Hematopoietic multipotent progenitor cell treated with erythropoietin and hydrocortisone succinate and interleukin-3 and kit ligand, for 15 days (in vitro differentiated cells): ENCODE measurements at places on chromosomes 5 and 9.

DNA sequence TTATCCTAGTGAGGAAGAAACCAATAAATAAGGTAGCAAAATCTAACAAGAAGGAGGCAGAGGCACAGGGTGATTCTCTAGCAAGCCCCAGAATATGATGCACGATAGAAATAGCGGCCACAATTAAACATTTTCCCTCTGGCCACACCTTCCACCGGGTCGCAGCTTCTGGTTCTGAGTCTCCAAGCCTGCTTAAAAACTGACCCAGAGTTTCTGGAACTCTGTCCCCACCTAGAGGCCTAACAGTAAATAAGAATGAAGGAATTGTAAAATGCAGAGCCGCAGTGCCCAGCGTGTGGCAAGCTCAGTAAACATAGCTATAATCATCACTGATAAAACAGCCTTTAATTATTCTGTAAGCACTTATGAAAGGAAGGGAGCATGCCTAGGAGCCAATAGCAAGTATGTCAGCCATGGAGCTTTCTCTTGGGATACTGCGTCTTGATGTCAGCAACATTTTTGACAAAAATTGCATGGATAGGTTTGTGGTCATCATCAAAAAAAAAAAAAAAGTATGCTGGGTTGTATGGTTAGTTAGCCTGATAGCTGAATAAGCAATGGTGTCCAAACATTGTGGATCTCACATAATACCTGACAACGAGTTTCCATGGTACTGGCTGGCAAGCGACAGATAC is 465.5 kb downstream of the DNAH5 start:
- no peak for DNase-seq

DNA sequence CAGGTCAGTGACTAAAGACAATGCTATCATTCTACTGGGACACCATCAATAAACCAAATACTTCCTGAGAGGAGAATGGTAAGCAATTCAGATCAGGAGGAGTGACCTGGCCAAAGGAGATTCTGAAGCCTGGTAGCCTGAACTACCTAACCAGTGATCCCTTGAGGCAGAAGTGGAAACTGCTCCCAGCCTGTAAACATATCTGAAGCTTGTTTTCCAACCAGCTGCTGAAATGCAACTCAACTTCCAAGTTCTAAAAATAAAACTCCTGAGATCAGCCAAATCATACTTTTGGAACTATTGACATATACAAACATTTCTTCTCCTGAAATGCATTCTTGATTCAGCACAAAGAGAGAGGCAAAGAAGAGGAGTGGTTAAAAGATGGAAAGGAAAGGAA is 204.1 kb downstream of the EBF1 start:
- no peak for DNase-seq

DNA sequence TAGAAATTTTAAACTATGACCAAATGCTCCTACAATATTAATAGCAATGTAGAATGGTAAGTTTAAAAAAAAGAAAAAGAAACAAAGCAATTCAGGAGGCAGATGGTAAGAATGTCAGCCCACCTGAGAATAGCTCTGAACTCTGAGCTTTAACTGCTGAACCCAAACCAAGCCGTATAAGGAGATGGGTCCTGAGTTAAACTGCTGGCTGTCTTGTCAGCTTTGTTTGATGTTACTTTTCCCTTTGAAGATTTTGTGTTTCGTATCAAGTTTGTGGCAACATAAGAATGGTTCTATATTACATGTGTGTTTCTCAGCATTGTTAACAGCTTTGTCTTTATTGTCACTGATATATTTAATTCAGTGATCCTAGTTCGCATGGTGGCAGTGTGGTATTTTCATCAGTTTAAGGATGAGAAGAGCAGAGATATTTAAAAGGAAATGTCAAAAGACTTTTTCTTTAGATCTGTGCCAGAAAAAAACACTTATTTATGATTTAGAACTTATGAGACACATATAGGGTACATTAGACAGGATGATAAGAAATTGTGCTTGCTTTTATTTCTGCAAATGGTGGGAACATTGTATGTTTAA is 390.1 kb downstream of the CCDC171 start:
- DNase-seq: no peak

DNA sequence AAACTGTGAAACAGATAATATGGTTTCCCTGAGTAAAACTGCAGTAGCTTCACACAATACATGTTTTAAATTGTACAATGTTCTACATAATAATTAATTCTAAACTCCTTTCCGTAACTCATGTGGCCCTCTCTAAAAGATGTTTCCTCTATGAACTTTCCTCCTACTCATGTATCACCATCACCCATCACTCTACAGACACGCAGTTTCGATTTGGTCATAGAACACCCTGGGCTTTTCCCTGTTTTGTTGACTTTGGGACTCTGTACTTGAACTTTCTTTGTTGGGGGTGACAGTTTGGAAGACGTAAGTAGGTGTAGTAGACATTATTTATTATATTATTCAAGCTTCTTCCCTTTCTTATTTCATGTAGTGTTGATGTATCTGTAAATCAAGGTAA is 44.1 kb upstream of the GABRA6 start:
- no peak for DNase-seq

DNA sequence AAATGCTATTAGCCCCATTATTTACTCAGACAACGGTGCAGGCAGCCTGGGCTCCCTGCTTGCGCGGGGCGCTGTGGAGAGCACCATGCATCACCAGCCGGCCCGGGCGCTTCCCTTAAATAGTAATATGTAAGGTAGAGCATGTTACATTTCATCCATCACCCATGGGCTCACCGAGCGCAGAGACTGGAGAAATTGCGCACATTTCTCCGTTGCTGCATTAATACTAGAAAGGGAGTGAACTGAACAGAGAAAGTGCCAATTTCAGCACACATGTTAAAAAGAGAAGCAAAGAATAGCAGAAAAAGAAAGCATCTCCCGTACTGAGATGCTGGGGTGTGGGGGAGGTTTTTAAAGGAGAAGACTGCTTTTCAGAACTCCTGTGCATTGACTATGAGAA is 400.3 kb downstream of the ZSWIM6 start:
- no peak for DNase-seq

DNA sequence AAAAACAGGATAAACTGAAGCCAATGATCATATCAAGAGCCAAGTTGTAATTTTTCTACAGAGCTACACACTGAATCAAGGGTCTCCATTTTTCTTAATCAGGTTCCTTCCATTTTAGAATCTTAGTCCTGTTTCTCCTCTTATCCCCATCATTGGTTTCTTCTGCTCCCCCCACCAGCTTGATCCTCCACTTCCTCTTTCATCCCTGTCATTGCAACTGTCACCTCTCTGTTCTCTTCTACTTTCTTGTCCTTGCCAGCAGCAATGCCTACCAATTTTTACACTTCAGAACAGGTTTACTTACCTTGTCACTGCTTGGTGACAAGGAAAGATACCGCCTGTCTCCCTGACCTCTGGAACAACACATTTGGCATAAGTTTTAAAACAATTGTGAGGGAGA is 97.3 kb downstream of the CFAP90 start:
- no peak for DNase-seq

DNA sequence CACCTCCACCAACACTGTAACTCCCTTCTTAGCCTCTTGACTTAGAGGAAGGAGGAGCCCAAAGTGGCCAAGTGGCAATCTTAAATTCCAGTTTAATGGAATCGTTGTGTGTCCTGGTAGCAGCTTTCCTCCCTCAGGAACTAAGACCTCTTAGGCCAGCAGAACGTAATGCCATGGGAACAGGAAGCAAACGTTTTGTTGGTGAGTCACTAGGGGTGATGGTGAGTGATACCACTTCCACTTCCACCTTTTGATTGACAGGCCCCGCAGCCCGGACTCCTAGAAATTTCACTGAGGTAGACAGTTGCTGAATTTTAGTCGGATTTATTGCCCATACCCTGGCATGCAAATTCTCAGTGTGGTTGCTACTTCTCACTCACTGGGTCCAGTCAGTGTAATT is 94.2 kb upstream of the FBN2 start:
- DNase-seq: no peak

DNA sequence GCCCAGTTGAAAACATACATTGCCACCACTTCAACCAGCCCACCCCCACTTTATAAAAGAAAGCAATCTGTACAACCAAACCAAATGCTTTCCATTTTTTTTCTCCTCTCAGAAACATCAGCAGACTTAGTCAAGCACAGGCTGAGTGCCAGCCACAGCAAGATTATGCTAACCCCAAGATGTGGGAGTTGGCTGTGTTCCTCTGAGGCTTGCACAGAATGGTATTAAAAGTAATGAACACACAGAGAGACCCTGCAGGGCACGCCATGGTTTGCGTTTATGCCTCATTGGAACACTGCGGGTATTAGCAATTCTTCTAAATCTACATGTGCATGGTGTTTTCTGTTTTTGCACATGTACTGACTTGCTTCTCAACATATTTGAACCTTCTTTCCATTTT is 419.9 kb upstream of the GRAMD2B start:
- DNase-seq: no peak

- no peak for DNase-seq
Observed at GRCh38 chr5:94901191-94901979, 282.9 kb downstream of the SLF1 start.

DNA sequence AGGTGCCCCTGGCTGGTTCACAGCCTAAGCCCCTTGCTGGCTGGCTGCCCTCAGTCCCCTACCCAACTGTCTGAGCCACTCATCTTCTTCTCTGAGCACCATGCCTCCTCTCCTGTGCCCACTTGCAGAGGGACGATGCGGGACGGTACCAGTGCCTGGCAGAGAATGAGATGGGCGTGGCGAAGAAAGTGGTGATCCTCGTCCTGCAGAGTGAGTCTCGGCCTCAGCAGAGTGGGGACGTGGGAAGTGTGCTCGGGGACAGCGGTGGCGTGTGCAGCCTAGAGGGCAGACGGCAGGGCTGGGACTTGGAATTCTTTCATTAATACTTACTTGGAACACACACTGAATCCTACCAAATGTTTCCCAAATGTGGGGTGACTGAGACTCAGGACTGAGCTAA is 34.3 kb upstream of the ASS1 start:
- no peak for DNase-seq

- peak; percentile 89 for DNase-seq
Observed at GRCh38 chr5:172147857-172148256, 40.2 kb downstream of the STK10 start.

- no peak for DNase-seq
Observed at GRCh38 chr5:82403026-82403425, 124.9 kb upstream of the RPS23 start.

GRCh38 chr5:109078448-109078847 is 330.8 kb downstream of the FER start:
- DNase-seq: no peak

- DNase-seq: no peak
Observed at GRCh38 chr9:76932757-76933156, 26.8 kb upstream of the PRUNE2 start.

DNA sequence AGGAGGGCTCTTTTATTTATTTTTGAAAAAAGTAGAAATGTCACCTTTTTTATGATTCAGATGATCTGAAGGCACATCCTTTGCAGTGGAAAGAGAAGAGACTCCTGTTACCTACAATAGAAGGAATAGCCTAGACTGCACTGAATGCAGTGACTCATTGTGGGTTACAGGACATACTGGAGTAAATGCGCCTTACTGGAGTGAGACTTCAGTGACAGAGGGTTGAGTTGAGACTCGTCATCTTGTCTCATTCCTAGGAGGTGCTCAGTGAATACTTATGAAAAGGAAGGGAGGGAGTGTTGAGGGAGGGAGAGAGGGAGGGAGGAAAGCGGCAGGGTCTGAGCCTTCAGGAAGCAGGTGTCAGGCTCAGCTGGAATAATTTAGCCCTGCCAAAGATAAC is 25.2 kb downstream of the ANKRA2 start:
- DNase-seq: no peak

DNA sequence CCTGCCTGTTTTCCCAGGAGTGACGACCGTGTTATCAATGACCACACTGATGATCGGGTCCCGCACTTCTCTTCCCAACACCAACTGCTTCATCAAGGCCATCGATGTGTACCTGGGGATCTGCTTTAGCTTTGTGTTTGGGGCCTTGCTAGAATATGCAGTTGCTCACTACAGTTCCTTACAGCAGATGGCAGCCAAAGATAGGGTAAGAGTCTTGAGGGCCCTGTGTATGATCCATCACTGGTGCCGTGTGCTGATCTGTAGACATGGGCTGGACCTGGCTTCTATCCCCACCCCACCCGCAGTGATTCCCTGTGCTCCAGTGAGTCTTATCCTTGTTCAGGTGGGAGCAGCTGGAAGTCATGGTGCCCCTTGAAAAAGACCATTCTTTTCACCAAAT is 26.0 kb downstream of the GABRP start:
- DNase-seq: no peak

DNA sequence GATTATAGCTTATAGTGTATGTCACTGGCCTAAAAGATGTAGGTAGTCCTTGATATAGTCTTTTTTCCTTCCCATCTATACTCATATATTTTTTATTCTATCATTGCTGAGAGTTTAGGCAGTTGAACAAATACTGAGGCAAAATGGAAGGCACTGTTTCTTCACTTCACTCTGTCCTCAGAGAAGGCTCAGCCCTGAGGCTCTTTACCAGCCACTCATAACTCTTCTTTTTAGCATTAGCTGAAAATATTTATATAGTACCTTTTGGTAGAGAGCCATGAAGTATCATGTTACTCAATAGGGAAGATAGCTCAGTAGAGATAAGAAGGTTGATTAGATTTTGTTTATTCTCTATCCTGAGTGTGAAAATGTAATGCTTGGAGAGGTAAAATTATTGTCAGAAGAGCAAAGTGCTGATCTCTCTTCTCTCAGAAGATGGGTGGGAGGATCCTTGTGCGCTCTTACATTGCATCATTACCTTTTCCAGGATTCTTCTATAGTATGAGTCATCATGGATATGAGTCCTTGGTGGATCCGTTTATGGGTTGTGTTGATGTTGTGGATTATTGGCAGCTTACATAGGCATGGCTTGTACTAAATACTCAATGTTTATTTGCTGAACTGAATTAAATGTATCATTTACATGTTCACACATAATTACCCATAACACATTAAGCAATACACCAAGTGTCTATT is 88.1 kb downstream of the ANXA1 start:
- no peak for DNase-seq

DNA sequence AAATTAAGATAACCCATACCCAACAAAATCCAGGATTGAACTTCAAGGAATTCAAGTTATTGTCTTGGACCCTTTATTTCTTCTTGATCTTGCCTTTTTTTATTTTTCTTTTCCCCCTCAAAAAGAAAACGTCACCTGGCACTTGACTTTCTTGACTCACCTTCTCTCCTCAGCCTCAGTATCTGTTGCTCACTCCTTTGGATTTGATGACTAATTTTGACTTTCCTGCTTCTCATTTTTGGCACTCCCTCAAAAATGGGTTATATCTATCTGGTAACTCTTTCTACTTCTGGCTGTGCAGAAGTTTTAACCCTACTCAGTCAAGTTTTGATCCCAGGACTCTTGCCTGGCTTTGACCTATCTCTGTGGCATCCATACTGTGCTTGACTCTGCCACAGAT is 66.6 kb upstream of the SPATA31D4 start:
- DNase-seq: no peak

DNA sequence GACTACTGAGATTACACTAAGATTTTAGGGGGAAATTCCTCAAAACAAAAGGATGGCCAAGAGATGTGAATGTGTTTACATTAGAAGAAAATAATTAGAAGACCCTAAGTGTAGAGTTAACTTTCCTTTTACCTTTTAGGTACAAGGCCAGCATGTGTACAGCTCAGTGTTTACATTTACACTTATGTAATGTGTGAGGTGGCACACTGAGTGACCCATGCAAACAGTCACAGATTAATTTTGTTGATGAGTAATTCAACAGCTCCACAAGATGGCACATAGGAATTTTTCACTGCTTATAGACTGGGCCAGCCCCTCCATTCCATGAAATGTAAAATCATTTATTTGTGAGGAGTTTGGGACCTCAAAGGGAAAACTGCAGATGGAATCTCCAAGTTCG is 90.1 kb upstream of the SLC12A2 start:
- DNase-seq: no peak
